ENCODE measurements at places on chromosomes 5 and 9. TPM values are rescaled to one million over a fixed set of nuclear protein-coding genes. Genes with fewer than 3 reads are reported as not detected.

GRCh38 chr5:127098241-127098640 lies 24.9 kb upstream of the C5orf63 start:
- DNase-seq: no peak

DNA sequence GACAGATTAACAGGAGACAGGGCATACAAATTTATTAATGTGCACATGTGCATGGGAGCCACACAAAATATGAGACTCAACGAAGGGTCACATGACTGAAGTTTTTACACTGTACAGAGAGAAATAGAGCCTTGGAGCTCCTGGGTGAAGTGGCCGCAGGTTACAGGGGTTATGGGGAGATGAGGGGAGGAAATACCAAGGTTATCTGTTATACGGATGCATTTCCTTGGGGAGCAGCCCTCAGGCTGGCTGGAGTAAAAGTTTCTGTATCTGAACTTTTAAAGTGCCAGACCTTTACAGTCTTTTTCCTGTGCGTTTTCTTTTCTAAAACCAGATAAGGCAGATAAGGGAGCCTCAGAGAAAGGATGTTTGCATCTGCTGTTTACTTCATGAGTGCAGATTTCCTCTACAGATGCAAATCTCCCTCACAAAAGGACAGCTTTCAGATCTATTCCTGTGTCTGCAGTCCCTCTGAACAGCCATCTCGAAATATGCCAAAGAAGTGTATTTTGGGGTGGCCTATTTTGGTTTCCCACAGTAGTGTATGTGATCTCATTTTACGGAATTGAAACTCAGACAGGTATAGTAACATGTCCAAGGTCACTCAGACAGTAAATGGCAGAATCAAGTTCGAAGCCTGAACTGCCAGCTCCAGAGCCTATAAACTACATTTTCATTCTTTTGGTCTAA lies 139.3 kb upstream of the FBXL17 start:
- DNase-seq: no peak

The DRD1 gene
- 0.17 TPM for total RNA-seq

DNA sequence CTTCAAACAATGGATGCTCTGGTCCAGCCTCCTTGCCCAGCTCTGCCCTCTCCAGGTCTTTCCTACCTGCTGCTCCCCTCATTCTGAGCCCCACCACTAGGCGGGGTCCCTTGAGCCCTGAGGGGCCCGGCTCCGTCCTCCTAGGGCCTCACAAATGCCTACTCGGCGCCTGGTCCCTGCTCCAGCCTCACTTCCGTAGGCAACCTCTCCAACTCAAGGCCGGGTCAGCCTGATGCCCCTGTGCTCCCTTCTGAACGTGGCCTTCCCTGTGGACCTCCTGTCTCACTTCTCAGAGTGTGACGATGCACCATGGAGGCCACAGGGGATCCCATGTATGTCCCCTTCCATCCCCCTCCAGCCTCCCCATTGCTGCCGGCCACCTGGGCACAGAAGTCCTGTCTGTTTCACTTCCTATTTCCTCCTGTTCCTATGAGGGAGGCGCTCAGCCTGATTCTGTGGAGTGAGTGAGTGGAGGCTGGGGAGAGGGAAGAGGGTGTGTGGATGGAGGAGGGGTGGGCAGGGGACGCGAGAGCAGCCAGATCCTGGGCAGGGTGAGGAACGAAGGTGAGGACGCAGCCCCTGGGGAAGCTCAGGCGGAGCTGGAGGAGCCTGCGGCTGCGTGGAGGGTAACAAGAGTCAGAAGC lies 127.2 kb upstream of the FAM120A start:
- DNase-seq: no peak

DNA sequence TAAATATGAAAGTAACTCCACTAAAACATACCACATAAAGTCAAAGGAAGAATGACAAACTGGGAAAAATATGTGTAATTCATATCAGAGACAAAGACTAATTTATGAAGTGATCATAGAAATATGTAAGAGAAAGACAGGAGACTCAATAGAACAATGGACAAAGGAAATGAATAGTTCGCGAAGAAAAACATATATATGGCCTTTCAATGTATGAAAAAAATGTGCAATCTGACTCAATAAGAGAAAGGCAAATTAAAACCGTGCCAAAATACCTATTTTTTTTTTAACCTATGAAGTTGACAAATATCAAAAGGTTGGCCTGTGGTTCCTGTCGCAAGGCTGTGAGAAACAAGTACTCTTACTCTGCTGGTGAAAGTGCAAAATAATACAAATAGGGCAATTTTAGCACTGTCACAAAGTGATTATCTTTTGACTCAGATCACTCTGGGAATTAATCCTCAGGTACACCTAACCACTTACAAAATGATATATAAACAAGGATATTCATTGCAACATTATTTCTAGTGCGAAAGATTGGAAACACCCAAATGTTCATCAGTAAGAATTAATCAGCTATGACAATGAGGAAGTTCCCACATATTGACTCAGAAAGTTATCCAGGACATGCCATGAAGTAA lies 3.7 kb downstream of the C9 start:
- DNase-seq: no peak

DNA sequence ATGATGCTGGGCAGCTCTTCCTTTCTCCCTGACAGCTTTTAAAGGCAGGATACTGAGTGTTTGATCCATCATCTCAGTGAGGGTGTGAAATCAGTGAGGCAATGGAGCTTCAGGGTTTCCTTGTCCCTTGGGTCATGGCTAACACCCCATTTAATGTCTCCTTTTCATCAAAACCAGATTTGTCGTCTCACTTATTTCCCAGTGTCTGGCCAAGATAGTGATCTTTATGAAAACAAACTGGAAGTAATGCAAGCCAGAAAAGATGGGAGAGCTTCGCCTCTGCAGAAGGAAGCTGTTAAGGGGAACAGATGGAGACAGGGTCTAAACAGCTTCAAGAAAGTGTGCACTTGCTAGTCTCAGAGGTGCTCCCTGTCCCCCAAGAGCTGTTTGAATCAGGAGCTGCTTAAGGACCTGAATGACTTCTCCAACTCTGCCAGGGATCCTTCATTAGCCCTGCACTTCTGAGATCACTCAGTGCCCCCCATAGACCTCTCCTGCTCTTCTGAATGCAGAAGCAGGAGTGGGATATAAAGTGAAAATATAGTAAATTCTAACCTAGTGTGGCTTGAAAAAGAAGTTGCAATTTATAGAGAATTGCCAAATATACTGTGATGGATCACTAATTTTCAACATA lies 96.1 kb downstream of the F2RL2 start:
- DNase-seq: no peak

DNA sequence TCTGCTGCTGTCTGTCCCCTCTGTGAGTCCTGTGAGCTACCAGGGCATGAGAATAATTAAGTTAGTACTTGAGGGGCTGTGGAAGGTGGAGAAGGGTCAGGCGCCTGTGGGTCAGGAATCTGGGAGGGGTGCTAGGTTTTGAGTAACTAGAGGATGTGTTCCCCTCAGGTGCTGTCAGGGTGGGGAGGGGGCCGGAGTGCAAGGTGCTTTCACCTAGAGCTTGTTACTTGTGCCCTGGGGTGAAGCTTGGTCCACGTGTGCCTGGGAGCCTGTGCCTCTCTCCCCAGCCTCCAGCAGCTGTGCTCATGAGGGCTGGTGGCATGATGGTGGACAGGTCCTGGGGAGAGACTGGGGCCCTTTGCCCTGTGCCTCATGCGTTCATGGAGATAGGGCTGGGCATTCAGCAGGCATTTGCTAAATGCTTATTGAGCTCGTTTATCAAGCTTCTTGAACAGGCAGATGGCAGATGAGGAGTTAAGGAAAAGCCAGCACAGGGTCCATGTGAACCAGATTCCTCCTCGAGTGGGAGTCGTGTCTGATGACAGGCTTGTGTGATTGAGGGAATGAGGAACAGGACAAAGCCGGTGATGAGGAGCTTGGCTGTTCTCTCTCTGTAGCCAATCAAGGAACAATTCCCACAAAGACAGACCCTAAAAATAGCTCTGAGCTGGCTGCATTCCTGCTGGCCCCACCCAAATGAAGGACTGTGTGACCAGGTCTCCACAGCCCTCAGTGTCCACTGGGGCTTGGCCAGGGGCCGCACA lies 40.9 kb downstream of the CACNA1B start:
- no peak for DNase-seq

The DBH gene
- not detected for total RNA-seq

DNA sequence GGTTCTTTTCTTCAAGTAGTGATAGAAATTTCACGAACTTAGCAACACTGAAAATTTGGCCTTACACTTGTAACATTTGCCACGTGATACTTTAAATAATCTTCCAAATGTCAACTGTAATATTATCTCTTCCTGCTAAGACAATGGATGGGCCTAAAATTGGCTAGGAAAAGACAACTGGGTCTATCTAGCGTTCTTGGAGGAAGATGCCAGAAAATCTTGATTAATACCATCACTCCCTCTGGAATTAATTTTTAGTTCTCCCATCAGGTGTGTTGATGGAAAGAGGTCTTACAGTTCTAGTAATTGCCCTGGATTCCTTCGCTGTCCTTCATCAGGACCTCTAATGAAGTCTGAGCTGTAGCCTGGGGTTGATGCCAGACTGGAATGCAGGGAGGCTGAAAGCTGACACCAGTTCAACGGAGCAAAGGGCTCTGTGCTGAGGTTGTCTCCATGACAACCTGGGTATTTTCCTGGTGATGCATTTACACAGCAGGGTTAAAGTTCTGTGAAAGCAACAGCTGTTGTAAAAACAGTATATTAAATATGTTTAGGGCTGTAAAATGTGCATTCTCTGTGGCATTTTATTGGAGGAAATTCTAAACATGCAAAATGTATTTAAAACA lies 92.3 kb downstream of the GAS1 start:
- no peak for DNase-seq

- DNase-seq: no peak
Observed at GRCh38 chr9:35898337-35898736, 7.7 kb upstream of the HRCT1 start.

The TSSK1B gene
- total RNA-seq: not detected

GRCh38 chr9:82565188-82565969 lies 497.6 kb downstream of the RASEF start:
- no peak for DNase-seq

DNA sequence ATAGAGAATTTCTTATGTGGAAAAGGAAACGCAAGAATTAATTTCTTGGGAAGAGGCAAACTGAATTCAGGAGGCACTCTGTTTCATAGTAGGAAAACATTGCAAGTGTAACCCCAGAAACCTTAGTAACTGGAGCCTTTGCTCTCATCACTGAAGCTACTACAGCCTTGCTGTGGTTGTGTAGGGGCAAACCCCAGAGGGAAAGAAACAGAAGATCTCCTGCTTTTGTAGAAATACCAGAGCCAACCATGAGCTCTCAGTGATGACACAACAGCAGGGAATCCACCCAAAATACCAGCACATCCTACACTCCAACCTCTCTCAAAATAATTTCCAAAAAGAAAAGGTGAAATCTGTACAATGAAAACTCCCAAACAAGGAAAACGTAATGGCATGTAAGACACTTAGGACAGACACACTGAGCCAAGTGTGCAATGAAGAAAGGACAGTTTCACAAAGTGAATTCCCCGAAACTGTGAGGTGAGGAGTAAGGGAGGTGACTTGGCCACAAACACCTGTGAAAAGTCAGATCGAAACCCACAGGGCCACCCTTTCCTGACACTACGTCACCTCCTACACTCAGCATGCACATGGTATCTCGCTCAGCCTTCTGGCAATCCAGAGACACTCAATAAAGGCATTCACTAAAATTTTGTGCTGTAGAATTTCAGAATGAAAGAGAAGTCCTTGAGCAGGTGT lies 8.5 kb upstream of the ACSL6 start:
- no peak for DNase-seq

The CDKN2B-AS1 gene
- total RNA-seq: 124 TPM

The C5orf34 gene
- total RNA-seq: 0.56 TPM

The CAMK4 gene
- 3.1 TPM for total RNA-seq

GRCh38 chr5:159231167-159231566 lies 21.8 kb upstream of the RNF145 start:
- no peak for DNase-seq

The MARCOL gene
- total RNA-seq: not detected

The DIPK1B gene
- total RNA-seq: 1.3 TPM

DNA sequence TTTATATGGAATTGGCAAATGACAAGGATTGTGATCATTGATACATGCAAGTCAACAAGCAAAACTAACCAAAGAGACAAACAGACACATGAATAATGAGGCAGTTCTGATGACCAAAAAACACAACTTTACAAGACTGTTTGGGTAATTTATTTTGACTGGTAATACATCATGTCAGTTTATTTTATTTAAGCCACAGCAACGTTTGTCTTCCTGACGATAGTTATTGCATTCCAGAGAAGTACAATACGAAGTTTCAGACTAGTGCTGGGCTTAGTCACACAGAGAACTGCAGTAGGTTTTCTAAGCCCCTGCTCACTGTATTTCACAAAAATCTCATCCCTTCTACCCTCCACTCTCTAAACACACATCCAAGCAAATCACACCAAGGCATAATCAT lies 514.2 kb downstream of the RAB3C start:
- DNase-seq: no peak

DNA sequence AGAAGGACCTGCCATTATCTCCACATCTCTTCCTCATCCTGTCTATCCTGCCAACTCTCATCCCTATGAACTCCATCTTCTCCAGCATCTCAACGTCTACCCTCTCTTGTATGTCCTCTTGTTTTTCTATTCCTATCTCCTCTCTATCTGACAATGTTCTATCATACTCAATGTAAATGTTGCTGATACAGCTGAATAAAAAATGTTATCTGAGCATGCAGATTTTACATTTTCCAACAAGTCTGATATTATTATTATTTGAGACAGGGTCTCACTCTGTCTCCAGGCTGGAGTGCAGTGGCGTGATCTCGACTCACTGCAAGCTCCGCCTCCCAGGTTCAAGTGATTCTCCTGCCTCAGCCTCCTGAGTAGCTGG lies 56.0 kb upstream of the RAI14 start:
- no peak for DNase-seq

The SLU7 gene
- 50.7 TPM for total RNA-seq

The FOXD4L6 gene
- not detected for total RNA-seq

The ENTREP1 gene
- 6.2 TPM for total RNA-seq

GRCh38 chr5:10250806-10251276 lies 761 bp downstream of the CCT5 start:
- DNase-seq: no peak

GRCh38 chr9:137054932-137055384 lies 1.1 kb upstream of the ENTPD2 start:
- DNase-seq: no peak

GRCh38 chr9:110604171-110604601 lies 24.6 kb upstream of the SVEP1 start:
- DNase-seq: no peak

GRCh38 chr5:124203303-124203702 lies 543.1 kb downstream of the ZNF608 start:
- DNase-seq: no peak

DNA sequence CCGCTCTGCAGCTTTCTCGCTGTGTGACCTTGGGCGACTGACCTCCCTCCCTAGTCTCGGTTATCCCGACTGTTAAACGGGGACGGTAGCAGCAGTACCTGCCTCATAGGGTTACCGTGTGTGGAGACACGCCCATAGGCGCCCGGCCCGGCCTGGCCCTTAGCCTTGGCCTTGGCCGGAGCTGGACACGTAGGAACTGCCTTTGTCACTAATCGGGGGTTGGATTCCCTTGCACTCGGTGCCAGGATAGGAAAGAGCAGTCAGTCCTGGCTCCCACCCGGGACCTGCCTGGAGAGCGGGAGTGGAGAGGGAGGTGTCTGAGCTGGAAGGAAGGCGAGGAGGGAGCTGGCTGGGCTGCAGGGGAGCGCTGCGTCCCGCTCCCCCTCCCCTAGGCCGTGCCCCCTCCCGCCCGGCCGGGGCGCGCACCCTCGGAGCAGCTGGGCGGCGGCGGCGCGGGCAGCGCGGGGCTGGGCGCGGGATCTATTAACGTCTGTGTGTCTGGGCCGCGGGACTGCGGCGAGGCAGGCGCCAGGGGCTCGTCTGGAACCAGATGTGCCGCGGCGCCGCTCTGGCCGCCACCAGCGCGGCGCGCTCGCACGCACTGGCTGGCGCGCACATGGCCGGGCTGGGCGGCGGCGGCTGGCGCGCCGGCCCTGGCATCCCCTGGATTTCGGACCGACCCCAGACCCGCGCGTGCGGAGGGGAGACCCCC lies 31.7 kb downstream of the PRRX2 start:
- DNase-seq: no peak

Measured in left colon (tissue), 2 donors.